HFFc6 (cell line): ENCODE measurements at places on chromosomes 2 and 18.

DNA sequence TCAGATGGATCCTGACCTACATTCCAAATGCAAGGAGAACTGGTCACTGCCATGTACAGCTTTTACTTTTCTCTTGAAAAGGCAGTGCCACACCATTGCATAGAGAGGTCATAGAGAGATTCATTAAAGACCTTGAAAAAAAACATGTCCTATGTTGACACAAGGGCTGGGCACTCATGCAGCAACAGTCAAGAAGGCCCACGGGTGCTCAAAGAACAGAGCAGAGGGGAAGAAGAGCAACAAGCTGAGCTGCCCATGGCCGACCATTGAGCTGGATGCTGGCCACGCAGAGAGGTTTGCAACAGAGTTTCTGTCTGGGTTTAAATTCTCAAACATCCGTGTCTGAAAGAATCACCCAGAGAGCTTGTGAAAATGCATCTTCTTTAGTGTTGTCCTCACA, 99.1 kb downstream of the ADD2 start:
- DNase-seq: no peak

GRCh38 chr2:120208381-120209353, 14.5 kb downstream of the TMEM185B start:
- DNase-seq: no peak

GRCh38 chr2:75523313-75524275, 37.1 kb downstream of the EVA1A start:
- peak; percentile 78 for DNase-seq

DNA sequence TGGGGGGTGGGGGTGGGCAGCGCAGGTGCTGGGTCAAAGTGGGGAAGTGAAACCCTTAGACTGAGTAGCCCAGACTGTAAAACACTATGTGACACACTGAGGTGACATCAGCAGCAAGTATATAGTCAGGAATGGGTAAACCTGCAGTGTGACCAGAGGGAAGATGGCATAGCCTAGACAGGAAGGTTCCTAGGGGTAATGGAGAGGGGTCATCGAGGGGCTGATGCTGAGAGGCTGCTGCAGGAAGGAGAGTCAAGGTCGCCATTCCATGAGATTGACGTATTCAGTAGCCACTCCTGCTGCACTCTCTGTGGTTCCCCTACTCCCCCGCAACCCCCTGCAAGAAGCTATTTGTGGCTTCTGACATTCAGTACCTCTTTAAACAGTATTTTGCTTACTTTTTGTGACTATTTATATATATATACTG, 111.7 kb downstream of the CHST9 start:
- DNase-seq: no peak

- peak; percentile 7 for DNase-seq
These were observed 42.9 kb downstream of the ZNF385B start for GRCh38 chr2:179818546-179818945.

GRCh38 chr2:3606028-3606369, 11.1 kb downstream of the COLEC11 start:
- DNase-seq: no peak

- no peak for DNase-seq
These were observed 69.9 kb downstream of the ODC1 start for GRCh38 chr2:10378189-10378588.

DNA sequence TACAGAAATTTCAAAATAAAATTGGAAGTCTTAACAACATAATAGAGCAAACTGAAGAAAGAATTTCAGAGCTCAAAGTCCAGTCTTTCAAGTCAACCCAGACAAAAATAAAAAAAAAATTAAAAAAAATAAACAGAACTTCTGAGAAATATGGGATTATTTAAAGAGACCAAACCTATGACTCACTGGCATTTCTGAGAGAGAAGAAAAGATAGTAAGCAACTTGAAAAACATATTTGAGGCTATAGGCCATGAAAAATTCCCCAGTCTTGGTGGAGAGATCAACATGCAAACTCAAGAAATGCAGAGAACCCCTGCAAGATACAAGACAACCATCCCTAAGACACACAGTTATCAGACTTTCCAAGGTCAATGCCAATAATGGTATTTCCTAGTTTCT, 167.4 kb downstream of the RNF144A start:
- no peak for DNase-seq

DNA sequence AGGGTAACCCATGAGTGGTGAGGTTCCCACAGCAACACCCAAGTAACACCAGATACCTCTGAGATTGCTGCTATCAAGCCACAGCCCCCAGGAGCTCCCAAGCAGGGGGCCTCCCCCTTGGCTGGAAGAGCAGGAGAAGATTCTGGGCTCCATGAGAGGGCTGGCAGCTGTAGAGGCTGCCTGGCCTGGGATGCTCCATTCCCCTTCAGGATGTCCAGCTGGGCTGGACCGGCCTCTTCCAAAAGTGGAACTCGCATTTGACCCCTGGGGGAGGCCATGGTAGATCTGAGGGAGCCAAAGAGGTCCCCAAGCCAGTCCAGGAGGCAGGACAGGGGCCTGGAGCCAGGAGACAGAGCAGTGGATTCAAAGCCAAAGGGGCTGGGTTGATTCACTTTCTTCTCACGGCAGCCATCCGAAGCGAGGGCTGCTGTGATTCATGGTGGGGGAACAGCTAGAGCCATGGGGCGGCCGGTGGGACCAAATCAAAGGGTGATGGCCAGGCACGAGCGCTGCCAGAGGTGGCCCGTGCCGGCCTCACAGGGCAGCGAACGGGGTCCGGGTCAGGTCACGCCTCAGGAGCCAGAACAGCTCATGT, 95.3 kb upstream of the ID2 start:
- DNase-seq: no peak

DNA sequence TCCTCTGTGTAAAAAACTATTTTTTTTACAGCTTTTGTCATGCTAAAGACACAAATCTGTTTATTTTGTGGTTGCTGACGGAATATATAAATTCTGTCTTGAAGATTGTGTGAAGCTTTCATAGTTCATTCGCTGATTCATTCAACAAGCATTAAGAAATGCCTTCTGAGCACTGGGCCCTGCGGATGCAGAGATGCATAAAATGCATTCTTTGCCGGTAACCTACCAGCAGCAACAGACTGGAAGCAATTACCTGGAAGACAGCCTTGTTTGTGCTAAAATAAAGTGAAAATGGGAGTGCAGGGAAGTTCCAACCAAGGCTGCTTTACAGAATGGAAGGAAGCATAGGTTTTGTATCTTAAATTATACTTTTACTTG, 119.7 kb downstream of the PMAIP1 start:
- peak; percentile 78 for DNase-seq

GRCh38 chr2:52810460-52810859, 957.1 kb upstream of the CHAC2 start:
- peak; percentile 21 for DNase-seq

- DNase-seq: no peak
These were observed 51.2 kb upstream of the UBE2F start for GRCh38 chr2:237915576-237915975.

GRCh38 chr18:75208836-75209128, 157 bp downstream of the PTGR3 start:
- DNase-seq: no peak

GRCh38 chr2:174697255-174697654, 67.0 kb downstream of the CHRNA1 start:
- peak; percentile 67 for DNase-seq

- DNase-seq: no peak
These were observed 10.5 kb upstream of the MYCN start for GRCh38 chr2:15929861-15930260.

GRCh38 chr2:30037016-30037415, 109.8 kb upstream of the YPEL5 start:
- no peak for DNase-seq

- DNase-seq: no peak
These were observed 30.2 kb upstream of the ITPRID2 start for GRCh38 chr2:181861379-181861778.

DNA sequence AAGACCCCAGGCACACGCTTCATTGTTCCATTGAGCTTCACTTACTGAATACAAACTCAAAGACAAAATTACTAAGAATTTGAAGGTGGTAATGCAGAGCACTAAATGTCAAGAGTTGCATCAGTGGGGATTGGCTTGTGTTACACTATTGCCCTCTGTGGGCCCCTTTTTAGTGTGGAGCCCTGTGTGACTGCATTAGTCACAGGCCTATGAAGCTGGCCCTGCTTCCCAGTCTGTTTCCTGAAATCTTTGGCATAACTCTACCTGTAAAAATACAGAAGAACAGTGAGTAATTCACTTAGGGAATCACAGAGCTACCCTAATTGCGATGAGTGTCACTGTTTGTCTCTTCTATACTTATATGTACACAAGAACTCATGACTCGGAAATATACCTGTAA, 40.0 kb upstream of the STPG4 start:
- peak; percentile 39 for DNase-seq

- no peak for DNase-seq
These were observed 36.2 kb upstream of the RHOB start for GRCh38 chr2:20410556-20411277.

DNA sequence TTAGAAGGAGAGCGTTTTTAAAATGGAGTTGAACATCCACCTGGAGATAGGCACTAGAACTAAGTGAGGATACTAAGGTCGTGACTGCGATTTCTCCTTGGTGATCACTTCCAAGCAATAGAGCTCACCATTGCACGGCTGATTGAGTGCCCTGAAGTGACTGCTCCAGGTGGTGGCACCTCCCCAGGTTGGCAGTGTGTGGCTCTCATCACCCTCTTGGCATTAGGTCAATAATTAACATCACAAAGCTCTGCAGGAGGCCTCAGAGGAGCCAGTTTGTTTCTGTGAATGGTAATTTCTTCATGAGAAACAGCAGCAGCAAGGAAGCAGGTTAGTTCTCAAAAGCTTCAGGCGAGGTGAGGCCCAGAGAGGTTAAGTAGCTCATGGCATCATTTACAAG, 259.6 kb downstream of the CLIP4 start:
- no peak for DNase-seq

GRCh38 chr2:96074156-96074555, 39.4 kb upstream of the GPAT2 start:
- DNase-seq: no peak

DNA sequence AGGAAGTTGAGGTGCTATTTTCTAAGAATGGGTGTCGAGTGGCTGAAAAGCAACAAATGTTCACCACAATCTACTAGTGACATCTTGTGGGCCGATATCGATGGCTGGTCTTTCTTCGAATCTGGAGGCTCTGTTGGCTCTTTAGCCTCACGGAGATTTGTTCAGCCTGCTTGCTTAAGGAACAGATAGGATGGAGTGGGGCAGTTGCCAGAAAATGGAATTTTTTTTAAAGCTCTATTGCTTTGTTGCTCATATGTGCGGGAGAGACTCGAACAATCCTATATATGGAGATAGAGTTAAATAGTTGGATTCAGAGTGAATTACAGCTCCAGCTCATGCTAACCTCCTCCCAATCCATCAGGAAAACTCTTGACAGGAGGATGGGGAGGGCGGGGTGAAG, 70.9 kb upstream of the LYPD6B start:
- no peak for DNase-seq

DNA sequence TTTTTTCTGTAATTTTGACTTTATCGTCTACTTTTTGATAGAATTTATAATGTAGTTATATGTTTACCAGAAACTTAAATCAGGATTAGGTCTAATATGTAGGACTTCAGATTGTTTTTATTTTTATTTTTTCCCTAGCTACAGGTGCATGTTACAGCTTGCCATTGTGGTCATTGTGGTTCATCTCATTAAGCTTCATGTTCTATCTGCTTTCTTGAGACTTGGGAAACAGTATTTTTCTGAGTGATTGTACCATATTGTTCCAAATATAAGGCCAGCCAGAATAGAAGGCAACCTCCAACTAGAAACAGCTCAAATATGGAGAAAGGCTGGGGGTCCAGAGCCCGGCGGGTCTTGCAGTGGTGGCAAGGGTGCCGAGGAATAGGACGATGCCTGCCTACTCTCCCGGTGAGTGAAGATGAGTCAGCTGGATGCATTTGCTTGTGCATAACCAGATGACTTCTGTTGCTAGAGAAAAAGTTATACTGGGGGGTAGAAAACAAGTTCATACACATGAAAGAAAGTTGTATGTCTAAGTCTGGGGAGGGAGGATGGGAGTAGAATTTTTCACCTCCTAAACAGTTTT, 188.4 kb downstream of the CCDC85A start:
- no peak for DNase-seq

DNA sequence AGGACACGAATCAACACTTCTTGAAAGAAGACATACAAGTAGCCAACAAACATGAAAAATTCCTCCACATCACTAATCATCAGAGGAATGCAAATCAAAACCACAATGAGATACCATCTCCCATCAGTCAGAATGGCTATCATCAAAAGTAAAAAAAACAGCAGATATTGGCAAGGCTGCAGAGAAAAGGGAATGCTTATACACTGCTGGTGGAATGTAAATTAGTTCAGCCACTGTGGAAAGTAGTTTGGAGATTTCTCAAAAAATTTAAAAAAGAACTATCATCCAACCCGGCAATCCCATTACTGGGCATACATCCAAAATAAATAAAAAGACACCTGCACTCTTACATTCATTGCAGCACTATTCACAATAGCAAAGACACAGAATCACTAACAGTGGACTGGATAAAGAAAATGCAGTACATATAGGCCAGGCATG, 78.7 kb downstream of the GRB14 start:
- peak; percentile 70 for DNase-seq

GRCh38 chr2:240986787-240987411, 11.5 kb upstream of the SNED1 start:
- no peak for DNase-seq

GRCh38 chr2:60357996-60358395, 195.5 kb downstream of the BCL11A start:
- DNase-seq: no peak

- DNase-seq: peak; percentile 47
These were observed 182.4 kb downstream of the CELF4 start for GRCh38 chr18:37383036-37383785.
